ENCODE measurements at places on chromosomes 7 and 10. TPM values are rescaled to one million over a fixed set of nuclear protein-coding genes. Genes with fewer than 3 reads are reported as not detected.

ADGRA1 gene
- not detected for total RNA-seq

NOS3 gene
- total RNA-seq = 57.1 TPM

CLRN3 gene
- total RNA-seq = 0.29 TPM

- no peak for DNase-seq
These were observed 113.0 kb downstream of the ABLIM1 start for GRCh38 chr10:114545071-114545470.

DNA sequence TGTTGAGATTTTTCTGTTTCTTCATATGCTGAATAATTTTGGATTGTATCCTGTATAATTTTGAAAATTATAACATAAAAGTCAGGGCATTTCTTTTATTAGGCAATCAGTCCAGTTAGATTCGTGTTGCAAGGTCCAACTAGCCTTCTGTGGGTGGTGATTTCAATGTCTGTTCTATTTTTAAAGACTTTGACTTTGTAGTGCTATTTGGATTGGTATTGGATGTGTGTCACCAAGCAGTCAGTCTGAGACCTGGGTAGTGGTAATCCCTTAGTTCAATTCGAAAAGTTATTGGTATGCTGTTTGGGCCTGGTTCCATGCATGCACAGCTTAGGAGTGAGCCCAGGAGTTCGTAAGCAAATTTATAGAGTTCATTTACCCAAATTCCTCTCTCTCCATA lies 82.2 kb downstream of the EPDR1 start:
- DNase-seq = no peak

Measured in mesenteric fat pad (tissue), 1 donor.